Muscle of back (tissue), 13 donors: ENCODE measurements at places on chromosomes 2 and 18.

- no peak for DNase-seq
Measured at GRCh38 chr2:109134741-109135358, 5.8 kb downstream of the SH3RF3 start.

DNA sequence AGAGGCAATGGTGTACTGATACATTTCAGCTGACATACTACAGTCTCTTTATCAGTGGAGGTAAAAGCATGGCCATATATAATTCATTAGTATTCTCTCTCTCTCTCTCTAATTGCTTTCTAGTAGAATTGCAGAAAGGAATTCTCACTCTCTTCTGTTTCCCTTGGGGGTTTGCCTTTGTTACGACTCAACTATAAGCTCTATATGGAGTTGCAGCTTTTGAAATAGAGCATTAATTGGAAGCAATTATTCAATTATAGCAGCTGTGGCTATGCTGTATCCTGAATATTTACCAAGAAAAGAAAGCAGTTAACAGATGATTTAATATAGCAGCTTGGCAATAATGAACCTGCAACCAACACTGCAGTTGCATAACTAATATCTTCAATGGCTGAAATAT lies 132.7 kb upstream of the STON1 start:
- no peak for DNase-seq

GRCh38 chr18:24019641-24020331 lies 5.2 kb downstream of the TTC39C start:
- no peak for DNase-seq

- DNase-seq = peak; percentile 96
Measured at GRCh38 chr2:1817256-1818051, 73.1 kb upstream of the PXDN start.

- DNase-seq = no peak
Measured at GRCh38 chr2:216673021-216673420, 22.3 kb downstream of the IGFBP5 start.
